ENCODE measurements at places on chromosomes 11 and 22.

DNA sequence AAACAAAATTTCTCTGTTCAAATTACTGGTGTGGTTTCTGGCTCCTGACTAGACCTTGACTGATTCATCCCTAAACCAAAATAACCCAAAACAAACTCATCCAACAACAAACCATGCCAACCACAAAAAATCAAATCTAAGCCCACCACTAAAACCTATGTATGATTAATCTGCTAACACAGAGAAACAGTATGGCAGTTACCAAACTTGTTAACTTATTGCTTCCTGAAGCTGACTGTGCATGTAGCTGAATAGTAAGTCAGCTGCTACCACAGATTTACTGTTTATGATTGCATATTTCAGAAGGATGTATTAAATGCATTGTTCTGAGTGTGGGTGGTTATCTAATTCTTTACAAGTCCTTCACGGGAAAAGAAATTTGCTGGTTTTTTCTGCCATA is 231.1 kb downstream of the SWAP70 start:
- no peak for DNase-seq

DNA sequence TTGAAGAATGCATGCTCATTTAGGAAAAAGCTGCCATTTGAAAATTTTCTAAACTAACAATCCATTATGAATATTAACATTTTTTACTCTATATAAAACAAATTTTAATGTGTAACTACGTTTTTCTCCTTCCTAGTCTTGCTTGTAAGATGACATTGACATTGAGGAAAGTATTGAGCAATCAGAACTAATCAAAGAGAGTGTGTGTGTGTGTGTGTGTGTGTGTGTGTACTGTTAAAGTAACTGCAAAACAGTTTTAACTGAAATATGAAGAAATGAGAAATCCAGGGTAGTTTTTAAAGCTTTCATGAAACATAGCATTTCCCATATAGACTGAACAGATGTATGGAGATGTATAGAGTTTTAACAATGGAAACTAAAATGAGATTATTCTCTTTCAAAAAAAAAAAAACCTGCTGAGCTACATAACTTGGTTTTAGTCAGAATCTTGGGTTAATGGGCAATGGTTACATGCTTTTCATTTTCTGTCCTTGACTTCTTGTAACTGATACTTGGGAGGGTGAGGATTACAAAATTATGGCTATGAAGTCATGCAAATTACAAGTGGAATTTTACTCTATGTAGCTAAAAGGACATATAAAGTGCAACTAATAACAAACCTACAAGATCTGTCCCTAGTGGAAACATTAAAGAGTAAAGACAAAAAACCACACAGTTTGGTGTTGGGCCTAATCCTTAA is 2.0 kb downstream of the PDGFD start:
- DNase-seq, result no peak

DNA sequence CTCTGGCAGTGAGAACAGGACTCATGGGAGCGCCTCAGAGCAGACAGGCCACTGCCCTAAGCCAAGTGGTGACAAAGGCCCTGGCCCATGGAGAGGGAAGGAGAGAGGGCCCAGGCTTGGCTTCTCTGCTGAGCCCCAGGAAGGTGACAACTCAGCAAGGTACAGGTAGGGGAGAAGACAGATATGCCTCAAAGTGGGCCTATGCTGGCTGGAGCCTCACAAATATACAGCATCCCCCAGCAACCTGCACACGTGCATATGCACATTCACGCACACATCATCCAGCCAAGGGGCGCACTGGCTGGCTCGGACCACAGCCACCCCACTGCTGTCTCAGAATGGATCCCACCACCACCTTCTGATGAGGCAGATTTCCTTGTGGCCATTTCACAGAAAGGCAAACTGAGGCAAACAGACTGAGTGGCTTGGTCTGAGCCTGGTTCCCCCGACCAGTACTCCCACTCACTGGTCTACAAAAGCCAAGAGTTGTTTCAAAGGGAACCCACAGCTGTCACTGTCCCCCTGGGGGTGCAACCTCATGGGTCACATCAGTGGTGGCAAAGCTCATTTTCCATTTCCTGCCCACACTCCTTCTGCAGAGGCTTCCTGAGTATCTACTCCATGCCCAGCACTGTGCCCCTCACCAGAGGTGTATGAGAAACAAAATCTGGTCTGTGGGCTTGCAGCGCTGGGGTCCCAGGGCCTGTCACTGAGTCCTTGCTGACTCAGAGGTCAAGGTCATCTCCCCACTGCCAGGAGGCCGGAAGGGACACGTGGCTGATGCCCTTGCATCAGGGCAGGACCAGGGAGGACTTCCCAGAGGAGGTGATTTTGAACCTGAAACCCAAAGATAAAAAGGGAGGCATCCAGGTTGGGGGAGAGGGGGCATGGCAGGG is 67.3 kb upstream of the PRR5 start:
- no peak for DNase-seq

DNA sequence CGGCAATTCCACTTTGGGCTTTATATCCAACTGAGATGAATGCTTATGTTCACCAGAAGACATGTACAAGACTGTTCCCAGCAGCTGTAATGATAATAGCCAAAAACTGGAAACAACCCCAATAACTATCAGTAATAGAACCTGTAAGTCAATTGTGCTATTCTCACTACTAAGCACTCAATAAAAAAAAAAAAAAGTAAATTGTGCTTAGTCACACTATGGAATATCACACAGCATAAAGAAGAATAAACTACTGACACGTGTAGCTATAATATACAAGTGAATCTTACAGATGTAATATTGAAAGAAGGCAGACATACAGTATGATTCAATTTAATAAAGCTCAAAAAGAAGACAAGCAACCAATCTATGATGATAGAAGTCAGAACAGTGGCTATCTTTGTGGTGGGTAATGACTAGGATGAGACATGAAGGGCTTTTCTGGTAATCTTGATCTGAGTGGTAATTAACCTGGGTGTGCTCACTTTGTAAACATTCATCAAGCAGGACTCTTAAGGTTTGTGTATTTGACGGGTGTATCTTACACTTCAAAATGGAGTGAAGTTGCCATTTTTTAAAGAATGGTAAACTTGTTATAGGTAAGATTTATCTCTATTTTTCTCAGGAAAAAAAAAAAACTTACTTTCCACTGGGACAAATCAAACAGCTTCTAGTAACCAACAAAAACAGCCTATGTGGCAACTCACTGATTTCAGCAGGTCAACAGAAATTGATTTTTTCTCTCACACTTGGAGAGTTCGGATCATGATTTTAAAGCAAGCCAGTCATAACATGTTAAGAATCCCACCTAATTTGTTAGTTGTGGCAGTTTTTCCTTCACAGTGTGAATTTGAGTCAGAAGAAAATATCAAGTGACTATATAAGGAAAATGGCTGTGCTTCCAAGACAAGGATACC is 84.2 kb downstream of the CCDC83 start:
- no peak for DNase-seq

GRCh38 chr11:79119491-79120284 is 321.1 kb downstream of the TENM4 start:
- no peak for DNase-seq

GRCh38 chr22:30860176-30861105 is 108.1 kb downstream of the MORC2 start:
- DNase-seq, result no peak

Measured in CD4-positive, alpha-beta T cell treated with Interleukin-6 at 100 ng/mL for 8 hours (primary cell).